Placental epithelial cell (primary cell): ENCODE measurements at places on chromosomes 1 and 21. TPM values are rescaled to one million over a fixed set of nuclear protein-coding genes. Genes with fewer than 3 reads are reported as not detected.

ELAPOR1 gene
- total RNA-seq = 0.39 and 0.98 TPM in 2 replicates

PAQR6 gene
- total RNA-seq = 1.6 and 1.7 TPM in 2 replicates

FOXO6 gene
- total RNA-seq = 0.11 and 0.39 TPM in 2 replicates

LPAR3 gene
- total RNA-seq = 0.39 and 3.9 TPM in 2 replicates

RIPPLY3 gene
- total RNA-seq = 0.33 and 0.79 TPM in 2 replicates

FNDC5 gene
- total RNA-seq = 0.39 TPM in 1 of 2 replicates, not detected in the other

VHLL gene
- total RNA-seq = 0.87 TPM in 1 of 2 replicates, not detected in the other

GALE gene
- 40.8 and 69.7 TPM in 2 replicates for total RNA-seq

PTPRU gene
- 28.7 and 42.2 TPM in 2 replicates for total RNA-seq

MORN1 gene
- 13.0 and 16.9 TPM in 2 replicates for total RNA-seq

CHI3L1 gene
- total RNA-seq = 0.54 and 0.79 TPM in 2 replicates

HAPLN2 gene
- not detected in 2 replicates for total RNA-seq

SLC45A3 gene
- 0.65 TPM in 1 of 2 replicates, not detected in the other for total RNA-seq

LRRC38 gene
- not detected in 2 replicates for total RNA-seq

B3GALT6 gene
- total RNA-seq = 21.4 and 25.5 TPM in 2 replicates

FAM163A gene
- total RNA-seq = not detected in 2 replicates

ZFYVE9 gene
- 29.6 and 30.6 TPM in 2 replicates for total RNA-seq

NTRK1 gene
- total RNA-seq = under 0.01 TPM in 1 of 2 replicates, not detected in the other

ATP1A2 gene
- total RNA-seq = under 0.01 TPM in 1 of 2 replicates, not detected in the other

CYP4X1 gene
- 0.43 TPM in 1 of 2 replicates, not detected in the other for total RNA-seq

TCEA3 gene
- total RNA-seq = 18.2 and 38.9 TPM in 2 replicates

GABPB2 gene
- 7.6 and 11.4 TPM in 2 replicates for total RNA-seq

SPOCD1 gene
- total RNA-seq = 0.54 and 0.79 TPM in 2 replicates

IVL gene
- total RNA-seq = 0.54 and 0.79 TPM in 2 replicates

PADI2 gene
- total RNA-seq = under 0.01 and 0.43 TPM in 2 replicates

OR2T33 gene
- total RNA-seq = under 0.01 and 0.54 TPM in 2 replicates

CCDC27 gene
- total RNA-seq = not detected in 2 replicates

NPR1 gene
- total RNA-seq = 0.22 and 0.39 TPM in 2 replicates

TNFSF4 gene
- total RNA-seq = 0.79 and 2.8 TPM in 2 replicates

CDKN2C gene
- 6.7 and 7.9 TPM in 2 replicates for total RNA-seq

PRRC2C gene
- 38.9 and 50.9 TPM in 2 replicates for total RNA-seq
